ENCODE measurements at places on chromosomes 6 and 20.

- DNase-seq: no peak
Measured at GRCh38 chr20:60117065-60117464, 158.8 kb downstream of the CDH26 start.

GRCh38 chr6:112013051-112013450 is 40.9 kb upstream of the CCN6 start:
- DNase-seq: no peak

GRCh38 chr6:31922942-31923341 is 4.6 kb upstream of the C2 start:
- DNase-seq: no peak

DNA sequence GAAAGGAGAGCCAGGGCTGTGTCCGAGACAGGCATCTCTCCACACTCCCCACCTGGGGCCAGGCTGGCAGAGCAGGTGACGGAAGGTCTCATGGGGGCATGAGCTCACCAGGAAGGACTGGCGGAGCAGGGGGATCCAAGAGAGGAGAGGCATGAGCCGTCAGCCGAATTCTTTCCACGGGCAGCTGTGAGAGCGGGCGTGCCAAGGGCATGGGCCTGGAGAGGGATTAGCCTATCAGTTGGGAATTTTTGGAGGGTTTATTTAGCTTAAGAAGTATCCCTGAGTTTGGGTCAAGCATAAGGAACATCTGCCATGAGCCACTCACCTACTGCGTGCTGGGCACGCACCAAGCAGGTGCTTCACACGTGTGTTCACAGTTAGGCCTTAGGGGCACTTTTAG is 60.2 kb upstream of the ZNFX1 start:
- DNase-seq: no peak

GRCh38 chr6:36765594-36766398 is 68.2 kb downstream of the RAB44 start:
- peak; percentile 60 for DNase-seq

- no peak for DNase-seq
Measured at GRCh38 chr6:134574491-134574890, 256.6 kb upstream of the SGK1 start.

DNA sequence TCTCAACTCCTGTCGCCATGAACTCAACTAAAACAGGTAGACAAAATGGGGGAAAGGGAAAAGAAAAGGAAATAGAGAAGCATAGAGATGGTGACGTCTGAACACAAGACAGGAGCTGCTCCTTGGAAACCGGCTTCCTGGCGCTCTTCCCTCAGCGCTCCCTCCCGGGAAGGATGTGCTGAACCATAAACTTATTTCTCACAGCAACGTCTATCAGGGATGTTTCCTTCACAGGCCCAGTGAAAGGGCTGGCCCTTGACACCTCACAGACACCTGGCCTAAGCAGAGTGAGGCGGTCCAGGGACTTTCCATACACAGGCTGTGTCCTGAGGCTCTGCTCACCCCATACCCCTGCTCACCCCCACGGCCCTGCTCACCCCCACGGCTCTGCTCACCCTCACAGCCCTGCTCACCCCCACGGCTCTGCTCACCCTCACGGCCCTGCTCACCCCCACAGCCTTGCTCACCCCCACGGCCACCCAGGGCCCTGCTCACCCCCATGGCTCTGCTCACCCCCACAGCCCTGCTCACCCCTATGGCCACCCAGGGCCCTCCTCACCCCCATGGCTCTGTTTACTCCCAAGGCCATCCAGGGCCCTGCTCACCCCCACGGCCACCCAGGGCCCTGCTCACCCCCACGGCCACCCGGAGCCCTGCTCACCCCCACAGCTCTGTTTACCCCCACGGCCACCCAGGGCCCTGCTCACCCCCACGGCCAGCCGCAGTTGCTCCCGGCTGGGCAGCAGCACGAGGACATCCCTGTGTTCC is 653 bp downstream of the FRMD1 start:
- no peak for DNase-seq

DNA sequence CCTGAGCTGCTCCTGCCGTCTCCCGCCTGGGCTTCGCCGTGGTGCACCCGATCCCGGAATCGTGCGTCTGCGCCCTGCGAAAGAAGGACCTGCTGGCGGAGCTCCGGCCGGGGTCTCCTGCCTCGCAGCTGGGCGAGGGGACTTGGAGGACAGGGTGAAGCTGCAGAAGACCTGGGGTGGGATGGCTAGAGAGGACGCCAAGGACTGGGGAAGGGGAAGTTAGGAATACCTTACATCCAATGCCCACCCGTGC is 150.2 kb downstream of the PRL start:
- no peak for DNase-seq

GRCh38 chr20:46951405-46951804 is 56.8 kb downstream of the EYA2 start:
- DNase-seq: no peak

DNA sequence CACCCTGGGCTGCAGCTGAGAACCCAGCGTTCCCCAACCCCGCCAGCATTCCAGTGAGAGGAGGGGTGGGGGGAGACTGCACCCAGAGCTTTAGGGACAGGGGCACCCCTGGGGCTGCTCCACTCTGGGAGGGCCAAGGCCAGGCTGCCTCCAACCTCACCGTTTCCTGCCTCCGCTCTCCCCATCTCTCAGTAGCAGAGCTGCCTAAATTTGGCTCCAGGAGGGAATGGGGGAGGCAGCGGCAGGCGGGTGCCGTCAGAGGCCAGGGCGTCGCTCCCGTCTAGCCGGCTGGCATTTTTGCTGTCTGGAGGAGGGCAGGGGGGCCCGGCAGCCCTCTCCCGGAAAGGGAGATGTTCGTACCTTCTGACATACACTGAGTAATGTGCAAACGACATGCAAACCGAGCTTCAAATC is 46.6 kb downstream of the NOL4L start:
- DNase-seq: no peak

GRCh38 chr20:11436113-11436905 is 481.4 kb upstream of the BTBD3 start:
- DNase-seq: no peak

DNA sequence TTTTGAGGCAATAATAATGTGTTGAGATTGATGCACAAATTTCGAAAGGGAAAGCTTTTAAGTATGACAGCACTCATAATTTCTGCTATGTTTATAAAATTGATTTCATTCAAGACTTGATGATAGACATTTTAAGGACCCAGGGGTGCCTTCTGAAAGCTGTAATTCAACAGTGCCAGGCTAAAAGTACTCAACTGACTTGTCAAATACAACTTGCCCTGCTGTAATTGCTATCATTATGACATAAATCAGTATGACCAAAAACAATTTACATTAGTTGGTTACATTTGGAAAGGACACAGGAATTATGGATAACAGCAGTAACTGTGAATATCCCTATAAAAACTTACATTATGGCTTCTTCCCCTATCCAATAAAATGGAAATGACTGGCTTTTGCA is 178.9 kb downstream of the MMUT start:
- no peak for DNase-seq

GRCh38 chr20:21936720-21937380 is 231.4 kb downstream of the PAX1 start:
- DNase-seq: no peak

DNA sequence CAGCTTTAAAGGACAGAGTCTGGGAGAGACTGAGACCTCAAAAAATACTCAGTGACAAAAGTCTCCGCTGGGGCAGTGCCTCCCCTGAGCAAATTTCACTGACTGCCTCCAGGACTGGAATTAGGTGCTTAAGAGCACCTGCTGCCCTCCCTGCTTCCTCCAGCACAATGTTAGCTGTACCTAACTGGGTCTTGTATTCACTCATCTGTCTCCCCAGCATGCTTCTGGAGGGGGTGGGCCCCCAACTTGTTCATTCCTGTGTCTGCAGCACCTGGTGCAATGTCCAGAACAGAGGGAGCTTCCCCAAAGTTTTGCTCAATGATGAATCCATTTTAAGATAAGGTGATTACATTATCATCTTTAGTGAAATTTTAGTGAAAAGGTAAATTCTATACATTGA is 650.7 kb downstream of the KIF16B start:
- DNase-seq: no peak

GRCh38 chr6:24535210-24535609 is 40.4 kb downstream of the ALDH5A1 start:
- no peak for DNase-seq

- DNase-seq: no peak
Measured at GRCh38 chr6:142075516-142076101, 57.1 kb upstream of the GJE1 start.

- no peak for DNase-seq
Measured at GRCh38 chr6:25179051-25179778, 100.0 kb upstream of the CARMIL1 start.

- no peak for DNase-seq
Measured at GRCh38 chr6:73823046-73823735, 127.2 kb downstream of the CD109 start.

- no peak for DNase-seq
Measured at GRCh38 chr20:37417617-37418467, 71.9 kb downstream of the SRC start.

- DNase-seq: no peak
Measured at GRCh38 chr6:39851331-39851730, 59.2 kb downstream of the DAAM2 start.
